ENCODE measurements at places on chromosomes 2 and 18.

GRCh38 chr18:50401888-50402287 is 27.0 kb downstream of the SKA1 start:
- DNase-seq: no peak

DNA sequence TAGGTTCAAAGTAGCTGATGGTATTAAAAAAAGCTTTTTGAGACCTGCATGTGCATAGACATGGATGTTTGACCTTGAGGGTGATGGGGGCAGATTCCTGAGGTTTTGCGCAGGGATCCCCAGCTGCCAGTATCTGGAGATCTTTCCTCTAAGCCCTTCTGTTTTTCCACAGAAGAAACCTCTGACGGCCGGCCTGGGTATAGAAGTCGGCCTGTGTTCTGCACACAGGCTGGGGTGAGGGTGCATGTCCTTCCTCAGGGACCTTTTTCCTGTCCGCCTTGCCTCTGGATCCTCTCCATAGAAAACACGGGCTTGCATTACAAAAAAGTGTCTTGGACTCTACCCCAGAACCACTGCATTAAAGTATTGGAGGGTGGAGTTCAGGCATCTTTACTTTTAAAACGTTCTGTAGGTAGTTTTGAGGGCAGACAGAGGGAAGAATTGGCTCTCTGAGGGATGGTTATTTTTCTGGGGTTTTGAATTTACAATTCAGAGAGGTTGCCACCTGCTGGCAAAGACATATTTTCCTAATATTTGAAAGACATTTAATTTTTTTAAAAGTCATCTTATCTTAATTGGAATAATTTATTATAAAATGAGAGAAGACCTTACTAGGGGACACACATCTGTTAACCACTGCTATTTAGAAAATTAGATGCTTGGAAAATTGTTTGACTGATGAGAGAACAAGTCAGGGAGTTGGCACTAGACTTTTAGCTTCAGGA is 350.6 kb downstream of the DCDC2C start:
- DNase-seq: no peak

DNA sequence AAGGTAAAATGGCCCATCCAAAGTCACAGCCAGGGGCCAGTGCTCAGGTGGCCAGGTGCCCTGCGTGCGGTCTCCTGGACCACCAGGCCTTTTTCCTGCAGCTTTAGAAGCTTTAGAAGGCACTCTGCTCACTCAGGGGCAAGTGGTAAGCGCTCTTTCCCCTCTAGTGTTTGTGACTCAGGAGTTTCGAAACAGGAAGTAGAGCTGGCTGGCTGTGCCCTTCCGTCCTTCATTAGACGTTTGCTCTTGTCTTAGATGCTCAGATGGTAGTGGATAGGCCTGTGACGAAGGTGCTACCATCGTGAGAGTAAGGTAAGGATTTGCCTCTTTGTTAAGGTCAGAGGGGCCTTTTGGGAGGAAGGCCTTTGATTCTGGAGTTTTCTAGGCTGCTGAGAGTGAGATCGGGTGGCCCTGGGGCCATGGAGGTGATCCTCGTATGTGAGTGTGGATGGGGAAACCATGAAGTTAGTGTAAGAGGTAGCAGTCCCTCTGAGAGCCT is at the start of gene CASP8:
Gene CASP8, plus strand, starts transcription at position 235 of the 499 bp plus-strand sequence. CDS start 5,951 bp downstream, outside the sequence.
- peak; percentile 43 for DNase-seq

- DNase-seq: no peak
These were observed 228.7 kb downstream of the HAUS1 start for GRCh38 chr18:46332921-46333341.

- peak; percentile 17 for DNase-seq
These were observed 252.9 kb downstream of the PRKCE start for GRCh38 chr2:45904267-45904945.

DNA sequence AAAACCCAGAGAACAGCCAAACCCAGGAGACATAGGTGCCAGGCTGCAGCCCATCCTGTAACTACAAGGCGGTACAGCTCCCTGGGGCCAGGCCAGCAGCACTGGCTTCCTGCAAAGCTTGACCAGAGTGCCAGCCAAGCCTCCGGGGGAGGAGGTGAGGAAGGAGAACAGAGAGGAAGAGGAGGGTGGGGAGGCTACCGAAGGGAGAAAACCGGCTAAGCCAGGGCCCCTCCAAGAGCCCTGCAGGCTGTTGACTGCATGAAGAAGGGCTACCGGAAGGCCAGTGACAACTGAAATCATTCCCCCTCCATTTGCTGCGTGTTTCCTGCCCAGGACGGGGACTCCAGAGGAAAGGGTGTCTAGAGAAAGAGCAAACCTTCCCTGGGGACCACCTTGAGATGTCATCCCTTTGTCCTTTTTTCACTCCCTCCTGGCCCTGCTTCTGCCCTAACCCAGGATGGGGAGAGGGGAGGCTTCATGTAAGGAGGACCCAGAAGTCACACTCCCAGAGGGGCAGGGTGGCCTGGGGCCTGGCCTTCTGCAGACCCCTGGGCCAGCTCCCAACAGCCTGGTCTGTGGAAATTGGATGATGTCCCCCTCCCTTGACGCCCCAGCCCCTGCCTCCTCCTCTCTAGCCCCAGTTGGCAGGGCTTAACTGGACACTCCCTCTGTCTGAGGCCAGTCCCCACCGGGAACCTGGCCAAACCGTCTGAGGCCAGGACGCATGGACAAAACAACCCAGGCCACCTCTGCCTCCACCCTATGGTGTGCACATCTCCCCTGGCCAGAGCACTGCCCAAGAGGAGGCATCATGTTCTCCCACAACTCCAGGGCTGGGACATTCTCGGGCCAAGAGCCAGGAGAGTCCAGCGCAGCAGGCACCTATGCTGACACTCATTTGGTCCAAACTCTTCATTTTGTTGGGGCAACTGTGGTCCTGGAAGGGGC is 207.8 kb downstream of the CYP26B1 start:
- DNase-seq: no peak

GRCh38 chr2:235302263-235302662 is 191.6 kb upstream of the AGAP1 start:
- DNase-seq: no peak
